ENCODE measurements at places on chromosomes 1 and 21. TPM values are rescaled to one million over a fixed set of nuclear protein-coding genes. Genes with fewer than 3 reads are reported as not detected.
A peak's percentile ranks its signal among the peaks of the same experiment; 100 is the strongest.

GRCh38 chr21:45331531-45332147 is 43.9 kb upstream of the POFUT2 start:
- DNase-seq = no peak
- H3K4me3 ChIP-seq = no peak overlapping the region
- no peak overlapping the region for H3K27ac ChIP-seq
- no peaks in the 10 kb centered on the region for H3K27me3 ChIP-seq
- H3K4me1 ChIP-seq = no peaks in the 10 kb centered on the region

The NEXN gene
- total RNA-seq = 2.4 TPM

The KCNK1 gene
- not detected for total RNA-seq

- H3K4me3 ChIP-seq = no peak overlapping the region
- H3K27me3 ChIP-seq = no peaks in the 10 kb centered on the region
- H3K4me1 ChIP-seq = no peaks in the 10 kb centered on the region
- H3K27ac ChIP-seq = no peak overlapping the region
- DNase-seq = no peak
These were observed 407.0 kb downstream of the TGFB2 start for GRCh38 chr1:218752126-218752525.

DNA sequence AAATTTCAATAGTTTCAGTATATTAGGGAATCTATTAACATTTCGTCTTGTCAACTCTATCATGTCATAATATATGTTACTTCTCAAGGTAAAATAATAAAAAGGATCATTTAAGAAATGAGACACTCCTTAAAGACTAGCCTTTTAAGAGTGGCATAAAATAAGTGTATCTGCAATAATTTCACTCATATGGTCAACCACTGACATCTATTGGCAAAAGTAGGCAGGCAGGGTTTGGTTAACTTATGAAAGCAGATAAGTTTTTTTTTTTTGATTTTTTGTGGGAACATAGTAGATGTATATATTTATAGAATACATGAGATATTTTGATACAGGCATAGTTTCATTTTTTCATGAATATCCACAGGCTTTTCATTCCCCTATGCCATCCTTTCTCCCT is 5.5 kb upstream of the RGS21 start:
- H3K4me1 ChIP-seq = no peaks in the 10 kb centered on the region
- no peak for DNase-seq
- H3K36me3 ChIP-seq = no peaks in the 10 kb centered on the region

DNA sequence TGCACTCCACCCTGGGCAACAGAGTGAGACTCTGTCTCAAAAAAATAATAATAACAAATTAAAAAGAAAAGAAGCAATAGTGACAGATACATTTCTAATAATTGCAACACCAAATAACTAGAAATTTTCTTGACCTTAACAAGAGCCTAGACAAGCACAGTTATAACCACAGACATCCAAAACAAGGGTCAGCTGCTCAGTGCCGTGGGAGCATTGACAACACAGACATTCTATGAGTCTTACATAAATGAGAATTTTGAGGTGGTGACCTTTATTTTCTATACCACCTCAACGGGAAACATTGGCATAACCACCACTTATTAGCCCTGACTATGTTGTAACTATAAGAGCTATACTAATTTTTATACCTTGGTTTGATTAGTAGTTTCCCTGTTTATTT is 156.1 kb downstream of the NR5A2 start:
- H3K27ac ChIP-seq = no peak overlapping the region
- no peak overlapping the region for H3K4me3 ChIP-seq
- no peaks in the 10 kb centered on the region for H3K4me1 ChIP-seq
- no peaks in the 10 kb centered on the region for H3K36me3 ChIP-seq
- peaks cover 8% of the 10 kb centered on the region for H3K27me3 ChIP-seq

DNA sequence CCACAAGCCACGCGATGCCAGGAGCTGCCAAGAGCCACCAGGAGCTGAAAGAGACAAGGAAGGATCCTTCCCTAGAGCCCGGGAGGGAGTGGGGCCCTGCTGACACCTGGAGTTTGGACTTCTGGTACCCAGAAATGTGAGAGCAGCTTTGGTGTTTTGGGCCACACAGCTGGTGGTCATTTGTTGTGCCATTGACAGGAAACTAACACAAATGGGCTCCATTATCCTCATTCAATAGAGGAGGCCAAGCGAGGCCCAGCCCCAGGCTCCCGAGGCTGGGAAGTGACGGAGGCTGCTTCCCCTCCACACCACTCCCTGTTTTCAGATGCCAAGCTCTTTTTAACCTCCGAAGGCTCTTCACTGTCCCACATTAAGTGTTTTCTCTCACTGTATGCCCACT is 25.5 kb downstream of the DHRS3 start:
- H3K36me3 ChIP-seq = peaks cover 53% of the 10 kb centered on the region
- H3K4me3 ChIP-seq = no peak overlapping the region
- H3K27ac ChIP-seq = peak overlapping the region; percentile 7
- H3K4me1 ChIP-seq = peaks cover 52% of the 10 kb centered on the region

Measured in activated CD8-positive, alpha-beta T cell treated with anti-CD3 and anti-CD28 coated beads for 36 hours (primary cell).